ENCODE measurements at places on chromosomes 2 and 18. TPM values are rescaled to one million over a fixed set of nuclear protein-coding genes. Genes with fewer than 3 reads are reported as not detected.
A peak's percentile ranks its signal among the peaks of the same experiment; 100 is the strongest.

The TRIM43 gene
- total RNA-seq = not detected

DNA sequence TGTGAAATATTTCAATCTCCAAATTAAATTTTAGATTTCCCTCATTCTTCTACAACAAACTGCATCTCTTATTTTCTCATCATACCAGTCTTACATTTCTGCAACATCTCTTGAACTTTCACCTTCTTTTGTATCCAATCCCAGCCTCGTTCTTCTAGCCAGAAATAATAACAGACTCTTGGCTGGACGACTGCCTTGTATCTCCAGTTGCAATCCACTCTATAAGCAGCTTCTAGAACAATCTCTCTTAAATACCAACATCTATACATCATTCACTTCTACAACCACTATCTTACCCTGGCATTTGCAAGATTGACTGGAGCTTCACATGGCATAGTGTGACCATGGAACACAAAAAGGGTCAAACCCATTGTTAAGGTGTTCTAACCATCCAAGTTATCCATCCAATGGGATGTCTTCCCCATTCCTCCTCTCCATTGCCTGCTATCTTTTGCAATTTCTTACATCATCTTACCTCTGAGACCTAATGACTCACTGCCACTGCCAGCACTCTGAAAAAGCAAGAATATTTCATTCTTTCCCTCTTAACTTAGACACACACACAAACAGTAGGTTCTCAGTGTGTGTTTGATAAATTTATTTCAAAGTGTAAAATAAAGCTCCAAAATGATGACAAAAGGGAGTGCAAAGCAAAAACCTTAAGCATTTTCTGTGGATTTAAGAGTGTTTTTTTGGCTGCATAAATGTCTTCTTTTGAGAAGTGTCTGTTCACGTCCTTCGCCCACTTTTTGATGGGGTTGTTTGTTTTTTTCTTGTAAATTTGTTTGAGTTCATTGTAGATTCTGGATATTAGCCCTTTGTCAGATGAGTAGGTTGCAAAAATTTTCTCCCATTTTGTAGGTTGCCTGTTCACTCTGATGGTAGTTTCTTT is 145.6 kb downstream of the METTL4 start:
- no peak for DNase-seq

DNA sequence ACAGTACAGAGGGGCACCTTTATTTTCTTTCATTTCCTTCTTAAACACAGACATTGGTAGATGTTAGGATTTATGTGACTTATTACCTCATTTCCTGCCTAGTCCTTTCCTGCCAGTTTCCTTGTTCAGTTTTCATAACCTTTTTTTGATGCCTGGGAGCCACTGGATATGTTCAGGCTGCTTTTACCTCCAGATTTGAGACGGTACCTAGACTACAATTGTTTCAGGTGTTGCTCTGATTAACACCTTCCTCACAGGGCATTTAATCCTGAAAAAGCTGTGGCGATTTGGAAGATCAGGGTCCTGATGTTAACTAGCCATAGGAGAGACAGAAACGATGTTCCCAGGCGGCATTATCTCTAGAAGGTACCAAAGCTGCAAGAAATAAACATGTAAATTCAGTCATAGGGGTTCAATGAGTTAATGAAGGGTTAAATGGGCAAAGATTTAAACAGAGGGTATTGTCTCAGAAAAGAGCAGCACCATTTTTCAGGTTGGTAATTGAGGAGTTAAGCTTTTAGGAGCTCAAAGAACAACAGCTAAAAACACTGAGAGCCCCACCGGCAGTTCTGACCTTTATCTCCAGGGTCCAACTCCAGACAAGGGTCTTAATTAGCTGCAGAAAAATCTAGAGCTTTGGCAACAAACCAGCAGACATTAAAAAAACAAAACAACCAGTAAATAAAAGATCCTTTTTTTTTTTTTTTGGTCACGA is 93.3 kb downstream of the HRH4 start:
- no peak for DNase-seq

GRCh38 chr2:64792995-64793639 is 139.4 kb upstream of the SERTAD2 start:
- no peak for DNase-seq

DNA sequence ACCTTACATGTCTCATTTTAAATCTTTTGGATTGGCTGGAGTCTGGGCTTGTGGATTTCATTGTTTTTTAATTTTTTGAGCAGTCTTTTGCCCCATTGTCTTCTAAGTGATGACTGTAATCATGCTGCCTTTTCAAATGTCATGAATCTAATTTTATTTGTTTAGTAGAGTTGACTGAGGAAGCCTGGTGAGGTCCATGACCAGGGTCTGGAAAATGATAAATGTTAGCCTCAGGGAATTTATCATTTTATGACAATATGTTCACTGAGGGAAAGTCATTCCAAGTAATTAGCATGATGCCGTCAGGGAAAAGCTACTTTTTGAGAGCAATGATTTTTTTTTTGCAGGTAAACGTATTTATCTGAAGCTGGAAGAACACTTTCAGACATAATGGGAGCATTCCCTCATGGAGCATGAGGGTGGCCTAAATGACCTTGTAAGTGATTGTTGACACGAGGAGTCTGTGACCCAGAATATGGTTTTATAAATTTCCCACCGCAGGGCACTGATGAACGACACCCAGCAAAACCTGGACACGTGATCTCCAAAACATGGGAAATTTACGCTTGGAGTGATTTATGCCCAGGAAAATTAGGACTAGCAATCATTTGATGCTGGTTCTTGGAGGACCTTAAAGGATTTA is 155.3 kb upstream of the NABP1 start:
- DNase-seq = no peak

DNA sequence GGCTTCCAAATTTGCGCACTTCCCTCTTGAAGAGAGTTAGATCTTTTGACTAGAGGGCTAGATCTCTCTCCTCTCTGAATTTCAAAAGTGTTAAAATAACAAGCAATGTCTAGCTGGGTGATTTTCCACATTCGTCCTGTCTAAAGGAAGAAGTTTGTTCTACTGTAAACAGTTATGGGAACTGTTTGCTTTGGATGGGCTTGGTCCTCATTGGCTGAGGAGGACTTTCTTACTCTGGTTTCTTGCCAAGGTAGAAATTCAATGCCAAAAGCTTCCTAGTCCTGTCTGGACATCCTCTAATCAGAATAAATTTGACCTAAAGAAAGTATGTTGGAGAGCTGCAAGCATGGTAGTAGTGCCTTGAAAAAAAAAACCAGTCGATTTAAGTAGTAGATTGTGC is 47.4 kb upstream of the RAPH1 start:
- no peak for DNase-seq

GRCh38 chr2:9652898-9653479 is 22.2 kb upstream of the YWHAQ start:
- DNase-seq = no peak

- no peak for DNase-seq
Observed at GRCh38 chr2:45083175-45083574, 73.9 kb upstream of the SIX2 start.

DNA sequence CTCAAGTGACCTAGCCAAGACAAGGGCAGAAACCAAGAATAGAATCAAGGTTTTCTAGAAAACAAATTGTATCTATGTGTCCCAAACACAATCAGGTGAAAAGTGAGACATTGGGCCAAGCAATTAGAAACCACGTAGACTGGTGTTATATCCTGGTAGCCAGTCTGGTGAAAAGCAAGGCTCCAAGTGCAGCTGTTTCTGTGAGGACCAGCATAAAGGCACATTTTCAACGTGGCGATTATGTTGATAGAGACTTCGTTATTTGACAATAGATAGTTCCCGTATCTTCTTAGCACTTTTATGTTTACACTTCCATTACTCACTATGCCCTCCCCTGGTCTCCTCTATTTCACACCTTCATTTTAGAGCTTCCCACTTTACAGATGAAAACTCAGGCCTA is 103.2 kb upstream of the ZFP36L2 start:
- DNase-seq = no peak

The EMILIN2 gene
- total RNA-seq = 18.1 TPM

DNA sequence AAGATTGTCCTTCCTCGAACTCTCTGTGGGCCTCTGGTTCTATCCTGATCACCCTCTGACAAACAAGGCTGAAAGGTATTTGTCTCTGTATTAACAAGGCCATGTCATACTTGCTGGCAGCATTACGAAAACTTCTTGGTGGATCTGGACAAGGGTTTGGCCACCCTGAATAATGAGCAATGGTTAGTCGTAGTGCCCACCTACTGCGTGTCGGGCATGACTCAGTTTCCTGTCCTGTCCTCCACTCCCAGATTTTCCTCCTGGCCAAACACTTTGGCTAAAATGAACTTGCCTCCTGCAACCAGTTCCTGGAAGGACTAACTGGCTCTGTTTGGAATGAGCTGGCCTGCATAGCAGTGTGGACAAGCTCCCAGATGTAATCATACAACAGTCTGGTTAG is 198.5 kb upstream of the SMIM21 start:
- no peak for DNase-seq

The DSG1 gene
- not detected for total RNA-seq

The RGPD4 gene
- total RNA-seq = 0.08 TPM

The DCAF17 gene
- 15.6 TPM for total RNA-seq

The CIB4 gene
- total RNA-seq = not detected

DNA sequence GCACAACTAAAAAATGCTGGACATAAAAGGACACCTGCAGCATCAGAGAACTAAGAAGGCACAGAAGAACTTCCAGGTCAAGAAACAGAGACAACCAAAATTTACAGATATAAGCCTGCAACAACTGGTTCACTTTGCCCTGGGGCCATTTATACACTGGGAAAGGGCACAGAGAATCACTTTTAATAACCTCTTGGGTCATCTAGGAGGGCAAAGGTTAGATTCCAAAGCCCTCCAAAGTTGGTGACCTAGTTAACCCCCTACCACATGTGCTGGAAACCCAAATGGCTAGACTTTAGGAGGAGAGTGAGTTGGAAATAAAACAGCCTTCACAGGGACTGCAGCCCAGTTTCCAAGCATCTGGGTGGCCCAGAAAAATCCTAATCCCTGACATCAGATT is 3.3 kb downstream of the RNU4ATAC start:
- DNase-seq = no peak

The PTPN18 gene
- total RNA-seq = 112 TPM

- no peak for DNase-seq
Observed at GRCh38 chr18:62045316-62045715, 141.5 kb downstream of the PIGN start.

GRCh38 chr2:31227110-31227509 is 6.8 kb upstream of the EHD3 start:
- DNase-seq = no peak

- DNase-seq = no peak
Observed at GRCh38 chr18:42458226-42458625, 503.2 kb downstream of the PIK3C3 start.

DNA sequence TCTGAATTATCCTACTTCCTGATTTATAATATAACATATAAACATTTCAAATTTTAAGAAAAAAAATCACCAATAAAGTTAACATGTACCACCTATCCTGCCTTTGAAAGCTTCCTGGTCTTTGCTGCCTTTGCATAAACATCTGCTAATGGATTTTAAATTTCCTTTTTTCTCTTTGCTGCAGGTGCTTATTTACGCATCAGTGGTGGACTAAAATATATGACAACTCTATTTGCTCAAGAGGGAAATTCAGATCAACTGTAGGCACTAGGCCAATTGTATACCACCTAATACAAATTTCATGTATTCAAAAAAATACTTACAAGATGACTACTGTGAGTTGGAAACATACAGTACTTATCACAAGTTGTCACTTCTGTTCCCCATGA is 57.2 kb downstream of the RAD51AP2 start:
- DNase-seq = no peak

GRCh38 chr2:11347403-11347959 is 3.0 kb upstream of the ROCK2 start:
- DNase-seq = no peak

DNA sequence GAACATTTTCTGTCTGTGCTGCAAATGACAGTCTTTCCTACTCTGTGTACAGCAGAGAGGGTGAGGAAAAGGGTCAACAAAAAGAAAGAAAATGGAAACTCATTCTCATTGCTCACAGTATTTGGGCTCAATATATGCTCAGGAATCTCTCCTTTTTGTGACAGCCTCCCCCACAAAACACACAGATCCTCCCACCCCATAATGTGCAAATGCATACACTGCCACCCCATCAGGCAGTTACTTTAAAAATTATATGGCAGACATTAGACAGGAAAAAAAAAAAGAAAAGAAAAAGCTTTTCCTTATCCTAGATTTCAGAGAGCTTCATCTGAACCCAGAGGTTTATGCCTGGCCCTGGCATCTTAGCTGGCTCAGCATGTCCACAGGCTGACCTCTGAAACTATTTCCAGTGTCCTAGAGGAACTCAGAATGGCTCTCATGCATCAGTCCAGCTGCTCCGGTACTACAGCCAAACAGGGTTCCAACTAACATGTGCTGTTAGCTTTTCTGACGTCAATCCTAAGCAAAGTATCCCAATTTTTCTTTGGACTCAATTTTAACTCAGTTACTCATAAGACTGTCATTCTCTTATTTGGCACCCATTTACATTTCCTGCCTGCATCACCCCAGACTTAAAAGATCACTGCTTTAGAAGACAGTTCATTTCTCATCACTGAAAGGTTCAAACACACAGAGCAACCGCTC is 105.9 kb downstream of the RBMS1 start:
- DNase-seq = peak; percentile 65

DNA sequence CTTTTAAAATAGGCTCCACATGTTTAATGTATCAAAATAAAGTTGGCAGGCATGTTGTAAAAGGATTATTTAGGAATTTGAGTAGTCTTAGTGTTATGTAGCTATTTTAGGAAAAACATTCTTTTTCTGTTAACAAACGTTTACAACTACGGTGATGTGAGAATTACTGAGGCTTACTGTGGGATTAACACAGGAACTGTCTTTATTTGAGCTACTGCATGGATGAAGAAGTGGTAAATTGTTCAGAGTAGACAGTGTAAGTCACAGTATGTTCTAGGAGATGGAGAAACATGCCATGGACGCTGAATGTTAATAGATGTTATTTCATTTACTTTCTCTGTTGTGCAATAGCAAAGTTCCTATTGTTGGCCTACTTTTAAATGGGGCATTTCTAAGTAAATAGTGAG is 1.6 kb downstream of the PPM1B start:
- DNase-seq = no peak

DNA sequence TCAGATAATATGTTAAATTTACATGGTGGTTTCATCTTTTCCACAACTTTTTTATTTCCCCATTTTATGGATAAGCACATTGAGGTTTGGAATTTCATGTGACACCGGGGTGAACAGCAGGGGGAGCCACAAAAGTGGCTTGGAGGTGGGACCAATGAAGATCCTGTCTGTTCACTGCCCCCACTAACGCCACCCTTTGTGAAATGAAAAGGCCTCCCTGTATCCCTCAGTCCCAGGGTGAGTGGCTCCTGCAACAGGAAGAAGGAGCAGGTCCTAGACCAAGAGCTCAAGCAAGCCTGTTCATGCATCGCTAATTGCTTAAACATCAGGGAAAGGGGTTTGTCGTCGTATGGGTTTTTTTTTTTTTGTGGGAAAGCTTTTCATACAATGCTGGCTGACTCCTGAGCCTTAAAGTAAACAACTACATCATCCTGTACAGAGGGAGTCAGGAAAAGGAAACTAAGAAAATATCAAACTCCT is 267.8 kb upstream of the EPAS1 start:
- DNase-seq = no peak

DNA sequence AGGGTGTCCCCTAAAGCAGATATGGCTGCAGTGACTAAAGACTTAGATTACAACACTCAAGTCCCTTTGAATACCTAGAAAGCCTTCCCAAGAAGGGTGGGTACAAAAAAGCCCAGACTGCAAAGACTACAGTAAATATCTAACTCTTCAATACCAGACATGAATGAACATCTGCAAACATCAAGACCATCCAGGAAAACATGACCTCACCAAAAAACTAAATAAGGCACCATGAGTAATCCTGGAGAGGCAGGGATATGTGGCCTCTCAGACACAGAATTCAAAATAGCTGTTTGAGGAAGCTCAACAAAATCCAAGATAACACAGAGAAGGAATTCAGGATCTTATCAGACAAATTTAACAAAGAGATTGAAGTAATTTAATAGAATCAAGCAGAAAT is 138.2 kb upstream of the OTOS start:
- DNase-seq = no peak

The IER3IP1 gene
- total RNA-seq = 10.4 TPM

Data from left colon (tissue), 2 donors.